Fibroblast of pulmonary artery (primary cell): ENCODE measurements at places on chromosomes 7 and 10.

DNA sequence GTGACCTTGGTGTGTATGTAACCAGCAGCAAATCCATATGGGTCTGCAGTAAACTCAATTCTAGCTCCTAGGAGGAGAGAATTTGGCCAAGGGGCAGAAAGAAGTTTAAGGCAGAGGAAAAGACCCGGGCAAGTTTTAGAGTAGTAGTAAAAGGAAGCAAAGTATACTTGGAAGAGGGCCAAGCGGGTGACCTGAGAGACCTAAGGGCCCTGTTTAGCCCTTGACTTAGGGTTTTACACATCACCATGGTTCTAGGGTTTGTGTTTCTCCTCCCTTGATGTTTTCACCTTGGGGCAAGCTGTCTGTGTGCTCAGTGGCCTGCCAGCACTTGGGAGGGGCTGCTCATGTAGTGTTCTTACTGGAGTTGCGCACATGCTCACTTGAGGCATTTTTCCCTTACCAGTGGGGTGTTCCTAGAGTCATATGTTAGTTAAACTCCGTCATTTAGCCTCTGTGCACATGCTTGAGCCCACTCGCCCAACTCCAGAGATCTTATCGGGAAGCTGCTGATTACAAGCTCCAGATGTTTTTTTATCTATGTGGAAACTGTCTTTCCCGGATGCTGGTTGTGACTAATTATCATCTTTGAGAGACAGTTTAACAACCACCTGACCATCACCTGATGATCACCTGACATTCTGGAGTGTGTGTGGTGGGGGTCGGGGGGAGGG lies 137.6 kb upstream of the PRSS1 start:
- peak; percentile 24 for DNase-seq

DNA sequence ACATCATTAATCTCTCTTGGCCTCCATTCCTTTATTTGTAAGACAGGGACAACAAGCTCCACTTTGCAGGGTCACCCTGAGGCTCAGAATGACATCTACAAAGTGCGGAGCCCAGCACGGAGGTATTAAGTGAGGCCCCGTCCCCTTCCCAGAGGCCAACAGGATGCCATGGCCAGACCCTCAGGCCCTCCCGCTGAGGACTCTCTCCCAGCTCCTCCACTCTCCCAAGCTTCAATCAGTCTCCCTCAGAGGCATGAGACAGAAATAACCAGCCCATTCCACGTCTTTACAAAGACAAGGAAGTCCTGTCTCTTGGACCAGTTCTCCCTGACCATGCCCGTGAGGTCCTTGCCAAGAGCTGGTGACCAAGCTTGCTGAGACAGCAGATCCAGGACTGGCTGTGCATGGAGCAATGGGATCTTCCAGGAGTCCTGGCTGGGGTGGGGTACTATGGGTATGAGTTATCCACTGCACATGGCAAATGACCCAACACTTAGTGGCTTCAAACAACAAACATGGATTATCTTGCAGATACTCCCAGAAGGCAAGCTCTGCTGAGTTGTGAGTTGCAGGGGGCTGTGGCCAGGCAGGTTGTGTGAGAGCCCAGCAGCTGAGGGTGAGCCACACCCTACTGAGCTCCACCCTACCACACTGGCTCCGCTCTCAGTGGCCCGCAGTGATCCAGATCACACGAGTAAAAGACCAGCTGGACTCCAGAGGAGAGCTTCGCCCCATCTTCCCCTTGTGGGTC lies 4.3 kb upstream of the PPIF start:
- DNase-seq, result no peak

GRCh38 chr7:117135553-117135891 lies 182.2 kb downstream of the ST7 start:
- DNase-seq, result no peak

- DNase-seq, result peak; percentile 57
Observed at GRCh38 chr10:3784510-3785250, at the start of gene KLF6. Gene KLF6, minus strand, starts transcription at chr10:3785209. Its CDS starts 195 bp downstream, at chr10:3785014.

GRCh38 chr7:81482600-81483186 lies 287.2 kb downstream of the HGF start:
- peak; percentile 75 for DNase-seq

DNA sequence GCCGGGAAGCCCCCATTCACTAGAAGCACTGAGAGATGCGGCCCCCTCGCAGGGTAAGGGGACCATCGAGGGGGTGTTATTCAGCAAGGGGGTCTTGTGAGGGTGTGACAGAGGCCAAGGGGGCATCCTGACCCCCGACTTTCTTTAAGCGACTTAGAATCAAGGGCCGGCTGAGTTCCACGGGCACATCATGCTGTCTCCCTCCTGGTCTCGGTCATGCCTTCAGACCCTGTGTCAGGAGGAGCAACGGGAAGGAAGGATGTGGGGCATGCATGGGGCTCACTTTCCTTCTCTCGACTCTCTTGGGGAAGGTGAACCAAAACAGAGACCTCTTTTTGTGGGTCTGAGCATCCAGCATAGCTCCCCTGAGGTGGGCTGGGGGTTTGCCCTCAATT lies 2.5 kb downstream of the ACSL5 start:
- DNase-seq, result no peak
